ENCODE measurements at places on chromosomes 11 and 22. TPM values are rescaled to one million over a fixed set of nuclear protein-coding genes. Genes with fewer than 3 reads are reported as not detected.

Gene TRIM6
- total RNA-seq, result 7.1 TPM

Gene SHANK3
- 3.6 TPM for total RNA-seq

Gene FADD
- total RNA-seq, result 33.6 TPM

Gene BACE1
- total RNA-seq, result 8.2 TPM

Gene ANO5
- 9.9 TPM for total RNA-seq

Gene LSP1
- not detected for total RNA-seq

Gene HRAS
- 21.2 TPM for total RNA-seq

Gene ARHGAP42
- 31.0 TPM for total RNA-seq

Gene TANGO2
- total RNA-seq, result 10.0 TPM

Gene OLFML1
- not detected for total RNA-seq

Gene DNAJB7
- not detected for total RNA-seq

Gene P2RX6
- total RNA-seq, result 0.36 TPM

Gene SLC2A11
- total RNA-seq, result 3.8 TPM

Gene SNRPD3
- 195 TPM for total RNA-seq

Gene ISX
- not detected for total RNA-seq

Gene ESAM
- total RNA-seq, result 0.26 TPM

Gene SOX6
- total RNA-seq, result 8.3 TPM

Gene SLC16A8
- 3.1 TPM for total RNA-seq

Gene SPDYC
- total RNA-seq, result not detected

Gene GGT5
- not detected for total RNA-seq

Gene BBOX1
- total RNA-seq, result not detected

Gene HORMAD2
- not detected for total RNA-seq

Gene PLCB3
- 15.6 TPM for total RNA-seq

Gene TENM4
- total RNA-seq, result 16.6 TPM

Gene OR2AG1
- total RNA-seq, result not detected

Gene GALNT18
- 4.0 TPM for total RNA-seq

Gene KREMEN1
- 1.4 TPM for total RNA-seq

Gene ACRV1
- total RNA-seq, result 0.47 TPM

Gene MUC6
- total RNA-seq, result not detected

Gene YPEL4
- not detected for total RNA-seq

Gene SCO2
- total RNA-seq, result 1.1 TPM

Gene OR51I1
- not detected for total RNA-seq

Gene SLC7A4
- not detected for total RNA-seq

Gene EIF1AD
- total RNA-seq, result 22.2 TPM

Gene RAPSN
- not detected for total RNA-seq

Gene PRR14L
- total RNA-seq, result 74.2 TPM

Gene PLAAT4
- not detected for total RNA-seq

Gene TMEM191B
- 0.46 TPM for total RNA-seq

Gene APOA1
- total RNA-seq, result 0.84 TPM

Gene OR1S1
- total RNA-seq, result not detected

Gene RFPL3
- 0.09 TPM for total RNA-seq

Gene GAL3ST3
- 35.9 TPM for total RNA-seq

Gene SYCE3
- not detected for total RNA-seq

Gene OR8D4
- not detected for total RNA-seq

Gene VWCE
- total RNA-seq, result 5.1 TPM

Gene DGCR6
- 5.2 TPM for total RNA-seq

Gene KCNJ1
- 0.41 TPM for total RNA-seq

Gene JAML
- 0.09 TPM for total RNA-seq

Gene RASD2
- total RNA-seq, result 0.19 TPM

Gene IL18BP
- 10.3 TPM for total RNA-seq

Gene CCDC188
- total RNA-seq, result not detected

Gene TSKU
- total RNA-seq, result 22.8 TPM

Gene PHLDA2
- not detected for total RNA-seq

Gene GP1BB
- not detected for total RNA-seq

Gene PRG3
- total RNA-seq, result not detected

Gene UCP3
- not detected for total RNA-seq
